Esophagus squamous epithelium (tissue), 5 donors: ENCODE measurements at places on chromosomes 3 and 15.

DNA sequence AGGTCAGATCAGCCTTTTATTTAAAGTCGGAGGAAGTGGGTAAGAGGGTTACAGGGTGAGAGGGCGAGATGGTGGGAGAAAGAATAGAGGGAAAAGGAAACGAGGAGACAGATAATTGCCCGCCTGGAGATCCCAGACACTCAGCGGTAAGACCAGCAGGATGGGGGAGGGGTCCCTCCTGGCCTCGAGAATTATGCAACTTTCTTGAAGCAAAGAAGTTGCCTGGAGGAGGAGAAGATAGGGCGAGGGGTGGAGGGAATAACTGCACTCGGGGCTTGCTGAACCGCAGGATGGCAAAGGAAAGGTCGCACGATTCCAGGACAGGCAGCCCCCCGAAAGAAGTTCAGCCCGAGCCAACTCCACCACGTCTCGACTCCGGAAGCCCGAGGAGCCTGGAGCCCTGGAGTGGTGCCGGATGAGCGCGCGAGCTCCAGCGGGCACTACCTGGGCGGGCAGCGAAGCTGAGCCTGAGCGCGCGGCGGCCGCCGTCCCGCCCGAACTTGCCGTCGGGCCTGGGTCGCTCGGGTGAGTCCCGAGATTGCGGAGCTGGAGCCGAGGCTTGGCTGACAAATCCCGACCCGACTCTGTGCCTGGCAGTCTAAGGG lies 402 bp downstream of the WWTR1 start:
- DNase-seq = no peak

GRCh38 chr3:7489417-7489816 lies 628.5 kb downstream of the GRM7 start:
- no peak for DNase-seq

DNA sequence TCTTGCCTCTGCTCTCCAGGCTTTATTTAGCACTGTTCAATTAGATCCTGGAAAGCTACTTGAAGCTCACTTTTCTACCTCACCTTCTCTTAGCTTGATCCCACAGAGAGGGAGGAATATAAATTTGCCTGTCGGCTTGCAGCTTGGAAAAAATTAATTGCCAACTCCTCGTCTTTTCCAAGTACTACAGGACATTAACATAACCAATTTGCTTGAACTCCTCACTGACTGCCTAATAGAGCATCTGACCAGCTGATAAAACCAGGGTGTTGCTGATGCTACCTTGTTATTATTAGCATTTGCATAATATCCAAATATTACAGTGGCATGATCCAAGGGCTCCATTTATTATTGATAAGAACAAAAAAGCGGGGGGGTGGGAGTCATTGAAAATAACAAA lies 561.8 kb downstream of the MCTP2 start:
- no peak for DNase-seq

DNA sequence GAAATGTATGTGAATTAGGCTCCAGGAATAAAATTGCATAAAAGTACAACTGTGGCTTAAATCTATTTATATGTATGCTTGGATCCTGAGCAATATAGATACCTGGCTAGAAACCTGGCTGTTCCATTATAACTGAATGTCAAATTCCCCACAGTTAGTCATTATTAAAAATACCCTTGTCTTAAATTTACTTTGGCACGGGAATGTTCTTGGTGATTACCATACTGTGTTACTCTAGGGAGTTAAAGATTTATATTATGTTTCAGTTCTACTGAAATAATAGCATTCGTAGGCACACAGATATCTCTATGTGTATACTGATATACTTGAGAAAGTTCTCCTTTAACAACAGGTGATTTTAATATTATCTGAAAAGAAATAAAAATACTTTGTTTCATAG lies 394.1 kb downstream of the PTPRG start:
- DNase-seq = no peak

DNA sequence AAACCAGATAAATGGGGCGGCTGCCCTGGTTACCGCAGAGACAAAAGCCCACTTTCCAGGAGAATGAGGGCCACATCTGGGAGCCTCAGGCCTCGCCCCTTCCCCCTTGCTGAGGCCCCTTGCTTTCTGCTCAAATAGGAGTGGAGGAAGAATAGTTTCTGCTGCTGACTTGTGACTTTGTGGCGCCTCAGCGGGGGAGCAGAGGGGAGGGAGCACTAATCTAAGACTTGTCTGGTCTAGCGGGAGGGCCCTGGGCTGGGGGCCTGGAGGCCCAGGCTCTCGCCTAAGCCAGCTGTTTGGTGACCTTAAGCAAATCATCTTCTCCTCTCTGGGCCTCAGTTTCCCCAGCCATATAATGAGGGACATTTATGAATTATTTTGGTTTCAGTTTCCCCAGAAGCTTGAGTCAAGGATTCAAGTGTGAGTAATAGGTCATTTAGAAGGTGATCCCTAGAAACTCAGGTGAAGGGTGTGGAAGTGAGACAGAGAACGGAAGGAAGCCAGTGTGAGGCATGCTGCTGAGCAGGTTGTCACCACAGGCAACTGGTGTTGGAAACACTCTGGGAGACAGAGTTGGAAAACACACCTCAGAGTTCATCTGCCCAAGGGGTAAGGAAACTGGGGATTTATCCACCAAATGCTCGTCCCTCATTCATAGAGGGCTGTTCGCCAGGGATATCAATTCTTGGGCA lies 25.9 kb upstream of the SMAD3 start:
- no peak for DNase-seq

GRCh38 chr3:120064641-120065040 lies 29.6 kb downstream of the GSK3B start:
- DNase-seq = no peak

GRCh38 chr3:76083992-76084391 lies 298.6 kb upstream of the ZNF717 start:
- no peak for DNase-seq

DNA sequence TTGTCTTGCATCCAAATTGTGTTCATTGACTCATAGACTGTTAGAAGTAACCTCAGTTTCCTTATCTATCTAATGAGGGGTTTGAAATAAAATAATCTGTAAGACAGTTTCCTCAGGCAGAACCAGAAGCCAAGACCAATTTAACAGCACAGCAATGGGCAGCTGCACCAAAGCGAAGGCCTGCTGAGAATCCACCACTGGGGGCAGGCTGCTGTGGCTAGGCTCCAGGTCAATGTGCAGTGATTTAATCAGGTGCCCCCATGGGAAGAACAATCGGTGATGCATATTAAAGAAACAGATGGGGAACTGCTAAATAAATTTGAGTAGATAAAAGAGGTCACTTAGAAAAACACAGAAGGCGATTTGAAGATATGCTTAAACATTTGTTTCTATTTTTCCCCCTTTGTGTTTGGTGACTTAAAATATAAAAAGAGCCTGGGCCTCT lies 28.0 kb upstream of the TMOD3 start:
- no peak for DNase-seq

DNA sequence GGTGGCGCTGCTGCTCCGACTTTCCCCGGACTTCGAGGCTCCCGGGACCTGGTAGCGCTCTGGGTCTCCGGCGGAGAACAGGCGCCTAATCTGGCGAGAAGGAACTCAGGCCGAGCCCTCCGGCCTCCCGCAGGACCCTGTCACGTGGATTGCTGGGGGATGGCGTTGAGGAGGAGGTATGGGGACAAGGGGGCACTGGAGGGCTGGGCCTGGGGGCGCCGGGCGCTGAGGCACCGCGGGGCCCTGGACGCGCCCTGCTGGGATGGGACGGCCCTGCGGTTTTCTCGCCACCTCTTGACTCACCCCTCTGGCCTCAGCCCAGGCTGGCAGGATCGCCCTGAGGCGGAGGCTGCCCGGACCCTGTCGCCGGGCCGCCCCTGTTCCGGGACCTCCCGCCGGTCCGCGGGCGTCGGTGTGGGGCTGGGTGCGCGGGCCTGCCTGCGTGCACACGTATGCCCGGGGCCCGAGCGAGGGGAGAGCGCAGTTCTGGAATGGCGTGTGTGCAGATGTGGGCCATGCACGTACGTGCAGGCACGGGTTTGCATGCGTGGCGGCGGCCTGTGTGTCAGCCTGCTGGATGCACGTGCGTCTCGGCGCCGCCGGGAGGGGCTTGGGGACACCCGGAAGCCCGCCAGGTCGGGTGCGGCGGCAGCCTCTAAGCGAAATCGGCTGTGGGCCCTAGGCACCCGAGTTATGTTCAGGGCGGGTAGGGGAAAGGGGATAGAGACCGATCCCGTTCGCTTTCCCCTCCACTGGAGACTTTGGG lies 752 bp downstream of the C15orf39 start:
- DNase-seq = peak; percentile 38

GRCh38 chr3:23600167-23600871 lies 205.4 kb upstream of the UBE2E1 start:
- no peak for DNase-seq

DNA sequence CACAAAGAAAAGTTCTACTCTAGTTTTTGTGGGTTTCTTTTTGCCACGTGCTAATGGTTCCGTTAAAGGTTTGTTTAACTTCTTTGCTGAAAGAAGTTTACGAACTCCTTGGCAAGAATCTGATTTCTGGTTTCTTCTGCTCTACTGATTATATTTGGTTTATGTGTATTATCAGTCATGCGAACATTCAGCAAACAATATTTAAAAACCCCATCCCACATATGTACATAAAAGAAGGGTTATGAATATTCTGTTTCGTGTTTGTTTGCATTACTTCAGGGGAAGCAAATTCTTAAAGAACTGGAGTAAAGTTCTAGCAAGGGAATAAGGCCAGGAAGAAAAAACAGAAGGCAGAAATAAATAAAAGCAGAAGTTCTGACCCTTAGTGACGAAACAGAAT lies 9.8 kb downstream of the LARS2 start:
- DNase-seq = no peak

DNA sequence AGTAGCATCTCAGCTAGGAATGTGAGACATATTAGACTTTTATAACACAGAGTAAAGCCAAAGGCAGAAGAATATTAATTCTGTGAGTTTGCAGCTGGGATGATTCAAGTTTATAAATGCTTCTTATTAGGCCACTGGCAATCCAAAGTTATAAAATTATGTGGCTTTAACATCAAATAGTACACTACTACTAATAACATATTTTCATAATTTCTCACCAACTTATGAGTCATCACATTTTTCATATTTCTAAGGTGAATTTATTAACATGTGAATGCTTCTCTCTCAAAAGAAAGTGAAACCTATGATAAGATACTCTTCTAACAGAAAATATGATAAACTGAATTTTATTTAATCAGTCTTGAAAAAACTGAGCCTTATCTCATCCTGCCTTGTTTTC lies 1348.2 kb upstream of the ALCAM start:
- no peak for DNase-seq

GRCh38 chr3:5972586-5972985 lies 785.1 kb downstream of the EDEM1 start:
- no peak for DNase-seq

GRCh38 chr15:37002041-37002672 lies 98.2 kb downstream of the MEIS2 start:
- DNase-seq = no peak

DNA sequence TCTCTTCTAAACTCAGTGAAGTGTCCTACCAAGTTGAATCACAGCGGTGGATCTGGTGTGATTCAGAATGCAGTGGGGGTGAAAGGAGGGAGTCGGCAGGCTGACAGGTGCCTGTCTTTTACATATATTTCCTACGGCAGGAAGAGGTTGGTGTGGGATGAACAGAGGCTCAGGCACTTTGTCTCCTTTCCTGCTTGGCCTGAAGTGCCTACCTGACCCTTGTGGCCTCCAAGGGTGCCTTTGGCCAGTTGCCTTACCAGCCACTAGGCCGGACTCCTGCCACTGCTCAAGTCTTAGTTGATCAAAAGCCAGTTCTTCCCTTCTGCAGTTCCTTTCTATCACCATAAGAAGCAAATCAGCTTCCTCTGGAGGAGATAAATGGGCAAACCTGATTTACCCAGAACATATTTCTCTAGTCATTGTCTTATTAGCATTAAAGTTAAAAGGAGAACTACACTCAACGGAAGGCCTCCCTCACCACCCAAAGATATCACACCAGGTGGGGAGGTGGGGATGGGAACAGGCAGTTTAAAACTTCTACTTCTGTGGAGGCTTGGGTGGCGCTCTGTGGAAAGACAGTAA lies 52.1 kb downstream of the CRTC3 start:
- no peak for DNase-seq

GRCh38 chr3:54826251-54826691 lies 101.6 kb downstream of the LRTM1 start:
- DNase-seq = no peak

DNA sequence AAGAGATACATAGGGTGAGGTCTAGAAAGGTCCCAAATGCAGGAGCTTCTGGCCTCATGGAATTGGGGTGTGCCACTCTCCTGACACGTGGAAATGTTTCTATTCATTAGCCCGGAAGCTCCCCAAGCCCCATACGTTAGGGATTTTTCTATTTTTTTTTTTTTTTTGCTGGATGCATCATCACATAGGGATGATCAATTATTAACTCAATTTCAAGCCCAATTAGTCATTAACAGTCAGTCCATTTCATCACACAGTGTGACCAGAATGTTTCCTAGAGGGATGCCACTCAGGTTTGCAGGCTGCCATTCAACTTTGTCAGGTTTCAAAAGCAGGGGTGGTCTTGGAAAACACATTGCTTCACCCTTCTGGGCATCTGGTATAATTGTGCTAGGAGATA lies 40.7 kb upstream of the MKRN3 start:
- no peak for DNase-seq

DNA sequence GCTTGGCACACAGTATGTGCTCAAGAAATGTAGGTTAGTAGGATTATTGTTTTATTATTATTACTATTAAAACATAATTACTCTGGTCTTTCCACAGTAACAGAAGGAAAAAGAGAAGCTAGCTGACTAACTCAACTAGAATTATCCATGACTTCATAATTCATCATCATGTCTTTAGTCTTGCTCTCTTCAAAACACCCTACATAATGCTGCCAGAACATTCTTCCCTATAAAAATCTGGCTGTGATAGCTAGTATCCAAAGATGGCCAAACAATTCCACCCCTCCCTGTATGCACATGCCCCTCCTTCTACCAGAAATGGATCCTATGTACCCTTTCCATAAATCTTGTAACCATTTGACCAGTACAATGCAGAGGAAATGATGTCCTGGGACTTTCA lies 48.8 kb upstream of the SRGAP3 start:
- no peak for DNase-seq

DNA sequence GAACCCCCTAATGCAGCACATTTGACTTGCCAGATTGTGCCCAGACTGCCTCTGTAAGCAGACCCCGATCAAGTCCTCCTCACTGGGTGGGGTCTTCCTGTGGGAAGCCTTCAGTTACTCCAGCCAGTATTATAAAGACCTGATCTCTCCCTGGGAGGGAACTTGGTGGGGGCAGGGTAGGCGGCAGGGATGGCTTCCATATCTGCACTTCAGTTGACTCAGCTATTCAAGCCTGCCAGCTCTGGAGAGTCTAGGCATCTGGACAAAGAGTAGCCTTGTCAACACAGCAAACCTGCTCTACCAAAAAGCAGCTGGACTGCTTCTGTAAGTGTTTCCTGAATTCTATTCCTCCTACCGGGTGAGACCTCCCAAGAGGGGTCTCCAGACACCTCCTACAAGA lies 21.0 kb upstream of the SLC25A38 start:
- DNase-seq = no peak

DNA sequence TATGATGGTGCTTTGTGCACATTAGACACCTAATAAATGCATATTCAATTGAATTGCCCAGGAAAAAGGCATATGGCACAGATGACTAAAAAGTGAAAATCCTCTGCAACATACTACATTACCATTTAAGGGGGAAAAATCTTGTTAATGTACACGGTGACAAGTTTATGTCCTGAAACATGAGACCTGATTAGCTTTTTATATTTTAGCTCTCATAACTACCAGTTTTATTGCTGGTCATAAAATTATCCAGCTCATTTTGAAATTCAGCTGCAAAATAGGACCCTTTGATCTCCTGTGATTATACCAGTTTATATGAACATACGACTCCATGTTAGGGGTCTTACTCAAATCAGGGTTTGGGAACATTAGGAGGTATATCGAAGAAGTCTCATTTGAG lies 684.6 kb upstream of the CCDC54 start:
- DNase-seq = no peak
